ENCODE measurements at places on chromosomes 12 and 14.
A peak's percentile ranks its signal among the peaks of the same experiment; 100 is the strongest.

GRCh38 chr14:74618078-74618952 is 6.3 kb upstream of the LTBP2 start:
- peak; percentile 82 for DNase-seq

GRCh38 chr12:121392325-121392716 is 7.6 kb upstream of the RNF34 start:
- DNase-seq: no peak

- no peak for DNase-seq
These were observed 7.7 kb downstream of the FAM161B start for GRCh38 chr14:73942180-73942579.

DNA sequence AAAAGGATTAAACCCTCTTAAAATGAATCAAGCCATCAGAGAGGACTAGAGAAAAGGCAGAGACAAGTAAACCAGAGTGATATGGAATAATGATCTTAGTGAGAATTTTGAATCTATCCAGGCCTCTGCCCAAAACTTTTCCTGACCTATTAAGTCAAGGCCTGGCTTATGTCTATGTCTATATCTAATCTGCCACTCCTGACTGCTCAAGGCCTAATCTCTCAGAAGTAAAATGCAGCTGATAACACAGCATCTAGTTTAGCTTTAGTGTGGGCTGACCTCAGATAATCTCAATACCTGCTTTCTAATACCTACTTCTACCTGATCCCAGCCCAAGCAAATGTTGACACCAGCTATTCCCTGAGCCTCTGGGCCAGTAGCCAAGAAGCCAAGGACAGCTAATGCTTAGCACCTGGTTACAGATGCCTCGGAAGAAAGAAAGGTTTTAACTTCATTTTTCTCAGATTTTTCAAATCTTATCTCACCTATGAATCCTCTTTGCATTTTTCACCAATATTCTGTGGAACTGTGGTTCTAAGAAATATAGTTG is 1472.5 kb upstream of the SEL1L start:
- DNase-seq: no peak

DNA sequence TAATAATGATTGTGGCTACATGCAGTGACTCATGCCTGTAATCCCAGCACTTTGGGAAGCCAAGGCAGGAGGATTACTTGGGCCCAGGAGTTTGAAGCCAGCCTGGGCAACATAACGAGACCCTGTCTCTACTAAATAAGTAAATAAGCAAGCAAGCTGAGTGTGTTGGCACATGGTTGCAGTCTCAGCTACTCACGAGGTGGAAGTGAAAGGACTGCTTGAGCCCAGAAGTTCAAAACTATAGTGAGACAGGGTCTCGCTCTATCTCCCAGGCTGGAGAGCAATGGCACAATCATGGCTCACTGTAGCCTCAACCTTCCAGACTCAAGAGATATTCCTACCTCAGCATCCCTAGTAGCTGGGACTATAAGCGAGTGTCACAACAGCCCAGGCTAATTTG is 64.7 kb downstream of the RPS6KA5 start:
- no peak for DNase-seq

DNA sequence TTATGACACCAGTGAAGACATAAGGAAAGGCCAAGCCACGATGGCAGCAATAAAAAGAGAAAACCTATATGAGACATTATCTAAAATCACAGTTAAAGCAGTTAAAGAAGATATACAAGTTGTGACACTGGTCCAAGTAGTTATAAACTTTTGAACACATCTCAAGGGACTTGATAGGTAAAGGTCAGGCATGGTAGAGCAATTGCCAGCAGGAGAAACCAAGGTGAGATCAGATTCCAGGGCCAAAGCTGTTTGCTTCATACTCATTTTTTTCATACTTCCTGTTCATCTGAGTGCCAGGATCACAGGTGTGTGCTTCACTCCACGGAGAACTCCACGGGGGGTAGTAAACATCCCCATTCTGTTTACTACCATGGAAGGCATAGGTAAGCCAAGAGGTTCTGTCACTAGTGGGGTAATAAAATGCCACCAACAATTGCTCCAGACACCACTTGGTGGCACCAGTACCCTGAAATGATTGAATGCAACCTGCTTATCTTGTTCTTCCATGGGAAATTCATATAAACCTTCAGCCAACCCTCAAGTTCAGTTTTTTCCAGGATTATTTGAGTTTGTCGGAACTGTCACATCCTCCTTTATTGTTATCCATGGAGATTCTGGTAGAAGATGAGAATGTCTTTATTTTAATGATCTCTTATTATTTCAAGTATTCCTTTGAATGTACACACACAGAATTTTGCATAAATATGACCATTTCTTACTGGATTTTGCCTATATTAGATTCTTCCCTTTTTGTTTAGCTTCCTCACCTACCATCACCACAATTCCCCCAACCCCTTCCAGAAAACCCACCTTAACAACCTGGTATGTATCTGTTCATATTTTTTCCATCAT is 59.2 kb upstream of the TSPAN8 start:
- peak; percentile 87 for DNase-seq

All from hematopoietic multipotent progenitor cell treated with erythropoietin and hydrocortisone succinate and interleukin-3 and kit ligand, for 6 days (in vitro differentiated cells).